Lower leg skin (tissue), 4 donors: ENCODE measurements at places on chromosomes 3 and 15. TPM values are rescaled to one million over a fixed set of nuclear protein-coding genes. Genes with fewer than 3 reads are reported as not detected.

Gene AZI2
- total RNA-seq: 44.0 TPM

Gene CDCP1
- 70.1 TPM for total RNA-seq

Gene TRPM1
- 7.7 TPM for total RNA-seq

Gene OR5K2
- not detected for total RNA-seq

Gene VGLL4
- total RNA-seq: 80.7 TPM

Gene PCCB
- total RNA-seq: 12.6 TPM

Gene WNT7A
- 0.69 TPM for total RNA-seq

Gene NPAP1
- not detected for total RNA-seq
